ENCODE measurements at places on chromosomes 1 and 21.
A peak's percentile ranks its signal among the peaks of the same experiment; 100 is the strongest.

DNA sequence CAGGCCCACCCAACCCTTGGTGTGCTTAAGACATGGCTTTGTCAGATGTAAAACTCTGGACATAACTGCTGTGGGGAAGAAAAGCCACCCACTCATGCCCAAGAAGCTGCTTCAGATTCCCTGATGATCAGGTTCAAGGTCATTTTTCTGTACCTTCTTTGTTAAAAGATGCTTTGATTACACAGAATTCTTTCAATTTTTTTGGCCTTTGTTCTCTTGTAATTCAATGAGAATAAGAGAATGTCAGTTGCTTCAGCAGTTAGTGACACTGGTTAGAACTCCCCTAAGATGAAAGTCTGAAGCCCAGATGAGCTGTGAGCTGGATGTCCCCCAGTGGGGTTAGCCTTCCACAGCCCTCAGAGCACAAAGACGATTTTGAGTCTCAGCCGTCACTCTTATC is 152.7 kb downstream of the CHRM3 start:
- DNase-seq = no peak

GRCh38 chr1:220813013-220813412 is 26.3 kb downstream of the MTARC1 start:
- no peak for DNase-seq

DNA sequence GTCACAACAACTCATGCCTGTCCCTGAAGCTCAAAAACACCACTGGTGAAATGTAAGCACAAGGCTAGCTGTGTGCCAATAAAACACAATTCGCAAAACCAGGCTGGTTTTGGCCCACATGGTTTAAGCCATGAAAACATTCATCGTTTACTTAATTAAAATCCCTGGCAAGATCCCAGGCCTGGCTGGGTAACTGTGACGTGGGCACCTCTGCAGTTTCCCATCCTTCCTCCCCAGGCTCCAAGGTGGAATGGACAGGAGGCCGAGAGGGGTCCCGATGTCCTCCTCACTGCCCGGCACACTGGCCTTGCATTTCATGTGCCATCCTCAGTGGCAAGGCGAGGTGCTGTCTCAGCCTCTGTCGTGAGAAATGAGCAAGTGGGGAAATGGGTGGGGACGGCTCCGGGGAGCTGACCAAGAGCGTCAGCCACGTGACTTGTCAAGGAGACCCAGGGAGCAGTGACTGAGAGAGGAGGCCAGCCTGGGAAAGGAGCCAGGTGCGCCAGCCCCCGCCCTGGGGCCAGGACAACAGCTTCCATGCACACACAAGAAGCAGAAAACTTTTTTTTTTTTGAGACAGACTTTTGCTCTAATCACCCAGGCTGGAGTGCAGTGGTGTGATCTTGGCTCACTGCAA is 153.1 kb upstream of the RAB4A start:
- peak; percentile 53 for DNase-seq

DNA sequence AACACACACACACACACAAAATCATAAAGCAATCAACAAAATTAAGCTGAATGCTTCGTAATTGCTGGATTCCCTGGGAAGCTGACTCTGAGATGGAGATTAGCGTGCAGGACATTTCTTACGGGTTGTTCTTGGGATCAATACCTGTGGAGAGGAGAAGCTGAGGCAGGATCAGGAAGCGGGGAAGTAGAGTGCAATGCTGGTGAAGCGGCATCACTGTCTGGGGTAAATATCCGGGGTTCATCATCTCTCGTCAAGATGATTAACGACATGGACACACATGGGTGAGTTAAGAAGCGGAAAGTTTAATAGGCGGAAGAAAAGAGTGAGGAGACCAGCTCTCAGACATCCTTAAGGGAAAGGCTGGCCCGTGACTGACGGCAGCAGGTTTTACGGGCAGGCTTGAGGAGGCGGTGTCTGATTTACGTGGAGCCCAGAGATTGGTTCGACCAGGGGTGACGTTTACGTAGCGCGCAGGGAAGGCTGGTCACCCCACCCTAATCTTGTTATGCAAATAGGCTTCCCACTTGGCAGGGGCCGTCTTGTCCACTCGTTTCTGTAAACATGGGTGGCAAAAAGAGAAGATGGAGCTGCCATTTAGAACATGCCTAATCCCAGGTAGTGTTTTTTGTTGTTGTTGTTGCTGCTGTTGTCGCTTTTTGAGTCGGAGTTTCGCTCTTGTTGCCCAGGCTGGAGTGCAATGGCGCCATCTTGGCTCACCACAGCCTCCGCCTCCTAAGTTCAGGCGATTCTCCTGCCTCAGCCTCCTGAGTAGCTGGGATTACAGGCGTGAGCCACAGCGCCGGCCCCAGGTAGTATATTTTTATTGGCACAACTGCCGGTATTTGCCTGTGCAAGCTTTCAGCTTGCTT is 135.6 kb upstream of the KCNJ15 start:
- DNase-seq = no peak

GRCh38 chr1:83750201-83750600 is 248.7 kb downstream of the TTLL7 start:
- DNase-seq = no peak

- no peak for DNase-seq
Measured at GRCh38 chr1:67367370-67368045, 59.8 kb downstream of the IL12RB2 start.

- DNase-seq = peak; percentile 93
Measured at GRCh38 chr1:21317035-21317689, 26.9 kb upstream of the ECE1 start.

GRCh38 chr1:114154963-114155322 is 1.3 kb upstream of the SYT6 start:
- DNase-seq = peak; percentile 27

DNA sequence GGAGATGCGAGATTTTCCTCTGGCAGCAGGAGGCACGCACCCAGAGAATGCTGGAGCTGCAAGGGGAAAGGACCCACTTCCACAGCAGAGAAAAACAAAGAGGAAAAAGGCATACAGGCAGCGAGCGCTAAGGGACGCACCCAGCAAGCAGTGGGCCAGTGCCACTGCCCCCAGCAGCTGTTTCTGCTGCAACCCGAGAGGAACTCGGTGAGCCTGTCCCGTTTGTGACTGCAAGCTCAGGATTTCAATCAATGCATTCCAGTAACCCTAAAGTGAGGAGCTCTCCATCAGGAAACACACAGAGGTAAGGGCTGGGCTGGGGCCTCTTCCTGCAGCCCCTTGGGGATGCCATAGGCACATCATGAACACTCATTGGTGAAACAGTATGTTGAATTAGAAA is 58.7 kb downstream of the ACP6 start:
- no peak for DNase-seq
